Gastrocnemius medialis (tissue), 4 donors: ENCODE measurements at places on chromosomes 3 and 15.

DNA sequence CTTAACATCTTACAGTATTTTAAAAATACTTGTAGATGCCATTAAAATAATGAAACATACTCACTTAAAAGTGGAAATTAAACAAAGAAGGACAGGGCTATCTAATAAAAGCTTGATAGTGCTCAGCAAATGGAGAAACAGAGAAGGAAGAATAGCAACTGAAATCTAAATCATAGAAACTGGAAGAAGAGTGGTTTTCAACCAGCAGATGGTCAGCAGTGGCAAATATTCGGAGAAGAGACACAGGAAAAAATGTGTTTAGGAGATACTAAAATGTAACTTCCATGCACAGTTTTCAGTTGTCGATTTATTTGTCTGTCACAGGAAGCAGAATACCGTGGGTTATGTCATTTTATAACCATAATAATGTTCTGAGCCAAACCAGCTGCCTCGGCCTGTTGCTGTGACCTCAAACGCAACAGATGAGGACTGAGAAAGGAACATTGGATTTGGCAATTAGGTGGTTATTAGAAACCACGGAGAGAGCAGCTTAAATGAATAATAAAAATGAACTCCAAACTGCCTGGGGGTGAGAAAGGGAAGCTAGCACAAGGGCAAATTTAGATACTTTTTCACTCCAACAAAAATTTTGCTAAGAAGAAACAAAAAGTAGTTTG lies 246.6 kb upstream of the KCNMB2 start:
- DNase-seq = peak; percentile 29

GRCh38 chr3:154538566-154539360 lies 108.8 kb upstream of the GPR149 start:
- DNase-seq = no peak

GRCh38 chr3:7385635-7386034 lies 524.7 kb downstream of the GRM7 start:
- DNase-seq = no peak

DNA sequence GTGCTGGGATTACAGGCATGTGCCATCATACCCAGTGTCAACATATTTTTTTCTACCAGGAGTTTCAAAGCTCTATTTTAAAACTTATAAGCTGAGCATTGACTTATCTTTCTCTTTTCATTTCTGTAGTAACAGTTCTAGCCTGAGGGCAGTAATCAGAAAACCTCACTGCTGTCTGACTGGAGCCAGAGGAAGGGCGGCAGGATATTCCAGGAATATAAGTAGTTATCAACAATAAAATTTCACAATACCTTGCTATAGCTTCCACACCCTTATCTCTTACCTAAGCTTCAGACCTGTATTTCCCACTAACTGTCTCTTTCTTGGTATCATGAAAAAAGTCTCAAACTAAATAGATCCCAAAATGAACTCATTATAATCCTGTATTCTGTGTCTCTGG lies 5.1 kb upstream of the NEDD4 start:
- no peak for DNase-seq

DNA sequence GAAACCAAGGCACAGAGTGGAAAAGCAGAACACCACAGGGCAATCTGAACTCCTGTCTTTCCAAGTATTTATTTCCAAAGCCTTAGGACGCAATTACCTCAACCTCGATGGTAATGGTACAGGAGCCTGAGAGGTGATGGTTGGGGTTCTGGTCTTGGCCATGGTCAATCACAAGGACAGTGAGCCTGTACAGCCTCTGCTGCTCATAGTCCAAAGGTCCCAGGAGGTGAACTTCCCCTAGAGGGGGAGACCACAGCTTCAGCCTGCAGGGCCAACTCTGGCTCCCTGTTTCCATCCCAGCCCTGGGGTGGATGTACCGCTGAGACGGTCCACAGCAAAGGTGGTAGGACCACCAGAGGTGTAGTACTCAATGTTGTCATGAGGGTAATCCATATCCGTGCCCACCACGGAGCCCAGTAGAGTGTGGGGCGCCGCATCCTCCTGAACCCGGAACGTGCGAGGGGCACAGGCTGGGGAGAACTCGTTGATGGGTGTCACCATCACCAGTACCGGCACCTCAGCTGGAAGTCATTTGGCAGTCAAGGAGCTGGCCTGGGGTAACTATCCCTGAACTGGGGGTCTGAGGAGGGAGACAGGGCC lies 6.1 kb downstream of the CDHR4 start:
- no peak for DNase-seq

GRCh38 chr15:33693166-33693800 lies 275.0 kb upstream of the CHRM5 start:
- DNase-seq = no peak

GRCh38 chr3:168581771-168582225 lies 486.1 kb upstream of the GOLIM4 start:
- DNase-seq = no peak

- no peak for DNase-seq
Measured at GRCh38 chr15:55589287-55589686, 1.1 kb upstream of the PYGO1 start.

DNA sequence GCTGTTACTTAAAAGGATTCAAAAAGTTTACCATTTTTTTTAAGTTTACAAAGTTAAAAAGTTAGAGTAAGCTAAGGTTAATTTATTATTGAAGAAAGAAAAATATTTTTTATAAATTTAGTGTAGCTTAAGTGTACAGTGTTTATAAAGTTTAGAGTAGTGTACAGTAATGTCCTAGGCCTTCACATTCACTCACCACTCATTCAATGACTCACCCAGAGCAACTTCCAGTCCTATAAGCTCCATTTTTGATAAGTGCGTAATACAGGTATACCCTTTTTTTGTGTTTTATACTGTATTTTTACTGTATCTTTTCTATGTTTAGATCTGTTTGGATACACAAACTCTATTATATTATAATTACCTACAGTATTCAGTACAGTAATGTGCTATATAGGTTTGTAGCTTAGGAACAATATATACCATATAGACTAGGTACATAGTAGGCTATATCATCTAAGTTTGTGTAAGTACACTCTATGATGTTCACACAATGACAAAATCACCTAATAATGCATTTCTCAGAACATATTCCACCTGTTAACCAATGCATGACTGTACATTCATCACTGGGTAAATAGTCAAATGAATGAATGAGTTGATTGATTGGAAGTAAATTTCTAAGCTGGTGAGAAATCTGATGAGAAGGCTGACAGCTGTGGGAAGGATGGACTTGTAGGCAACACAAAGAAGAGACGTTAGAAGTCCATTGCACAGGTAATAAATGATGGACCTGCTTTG lies 95.2 kb upstream of the CDIN1 start:
- DNase-seq = no peak

- no peak for DNase-seq
Measured at GRCh38 chr3:127783642-127784160, 38.6 kb downstream of the MGLL start.

- DNase-seq = no peak
Measured at GRCh38 chr3:72912532-72912931, 24.7 kb downstream of the GXYLT2 start.

DNA sequence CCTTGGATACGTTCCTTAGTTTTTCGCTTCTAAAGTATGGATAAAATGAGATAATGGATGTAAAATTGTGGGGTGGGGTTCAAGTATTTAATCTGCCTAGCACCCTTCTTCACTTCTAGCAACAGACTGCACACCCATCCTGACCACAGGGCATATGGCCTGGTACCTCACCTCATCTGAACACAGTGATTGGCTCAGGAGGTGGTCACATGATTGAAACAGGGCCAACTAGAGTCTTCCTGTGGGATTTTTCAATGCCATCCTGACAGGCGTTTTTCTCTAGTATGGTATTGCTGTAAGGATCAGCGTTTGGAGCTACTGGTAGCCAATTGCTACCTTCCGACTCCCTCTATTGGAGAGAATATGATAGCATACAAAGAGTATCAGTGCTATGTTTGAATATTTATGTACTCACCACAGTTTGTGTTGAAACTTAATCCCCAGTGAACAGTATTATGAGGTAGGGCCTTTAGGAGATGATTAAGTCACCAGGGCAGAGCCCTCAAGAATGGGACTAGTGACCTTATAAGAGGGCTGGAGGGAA lies 172.2 kb downstream of the PPM1L start:
- no peak for DNase-seq

GRCh38 chr15:28165791-28166190 lies 66.7 kb upstream of the OCA2 start:
- DNase-seq = no peak

GRCh38 chr3:43391621-43392020 lies 105.3 kb downstream of the SNRK start:
- no peak for DNase-seq
